Inflammatory macrophage treated with lipopolysaccharide for 1 hour (primary cell): ENCODE measurements at places on chromosomes 12 and 14.
A peak's percentile ranks its signal among the peaks of the same experiment; 100 is the strongest.

DNA sequence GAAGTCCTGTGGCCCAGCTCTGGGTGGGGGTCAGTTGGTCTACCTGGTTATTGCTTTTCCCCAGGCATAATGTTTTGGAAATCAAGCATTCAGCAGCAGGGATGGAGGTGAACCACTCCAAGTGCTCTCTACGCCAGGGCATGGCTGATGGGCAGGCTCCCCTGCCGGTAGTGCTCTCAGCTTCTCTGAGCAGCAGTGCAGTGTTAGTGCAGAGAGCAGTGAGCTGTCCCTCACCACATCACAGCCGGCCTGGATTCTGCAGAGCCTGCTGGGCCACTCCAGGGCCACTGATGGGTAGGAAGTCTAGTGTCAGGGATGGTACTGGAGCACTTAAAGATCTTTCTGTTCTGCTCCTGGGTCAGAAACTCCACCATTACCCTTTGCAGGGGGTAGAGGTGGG is 151.1 kb downstream of the CALM1 start:
- DNase-seq = no peak

GRCh38 chr12:114921781-114922180 is 237.8 kb upstream of the TBX3 start:
- DNase-seq = peak; percentile 19

DNA sequence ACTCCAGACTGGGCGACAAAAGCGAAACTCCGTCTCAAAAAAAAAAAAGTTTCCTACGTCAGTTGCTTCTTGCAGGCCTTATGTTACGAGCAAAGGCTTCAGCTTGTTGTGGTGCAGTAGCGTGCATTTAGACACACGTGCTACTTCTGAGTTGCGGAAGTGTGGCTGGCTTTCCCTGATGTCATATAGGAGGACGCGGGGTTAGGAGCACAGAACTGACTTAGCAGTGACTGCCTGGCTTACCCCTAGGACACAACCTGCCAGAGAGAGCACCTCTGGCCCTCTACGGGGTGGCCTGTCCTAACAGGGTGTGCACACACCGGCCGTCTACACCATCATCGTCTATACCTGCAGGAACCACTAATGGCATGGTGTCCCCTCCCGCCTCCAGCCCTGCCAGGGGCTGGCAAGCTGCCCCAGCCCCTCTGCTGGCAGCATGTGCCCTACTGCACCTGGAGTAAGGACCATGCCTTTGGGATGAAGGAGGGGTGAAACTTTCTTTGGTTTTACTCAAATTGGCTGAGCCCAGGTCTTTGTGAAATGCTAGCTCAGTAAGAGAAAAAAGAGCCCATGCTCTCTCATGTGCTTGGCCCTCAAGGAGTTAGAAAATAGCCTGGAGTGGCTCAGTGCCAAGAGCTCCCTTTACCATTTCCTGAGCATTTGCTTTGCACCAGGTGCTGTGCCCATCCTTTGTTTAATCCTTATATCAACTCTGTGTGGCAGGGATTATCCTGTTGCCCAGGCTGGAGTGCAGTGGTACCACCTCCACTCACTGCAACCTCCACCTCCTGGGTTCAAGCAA is 1.7 kb upstream of the GPR68 start:
- no peak for DNase-seq

- no peak for DNase-seq
These were observed 17.9 kb downstream of the CHFR start for GRCh38 chr12:132869551-132869950.

DNA sequence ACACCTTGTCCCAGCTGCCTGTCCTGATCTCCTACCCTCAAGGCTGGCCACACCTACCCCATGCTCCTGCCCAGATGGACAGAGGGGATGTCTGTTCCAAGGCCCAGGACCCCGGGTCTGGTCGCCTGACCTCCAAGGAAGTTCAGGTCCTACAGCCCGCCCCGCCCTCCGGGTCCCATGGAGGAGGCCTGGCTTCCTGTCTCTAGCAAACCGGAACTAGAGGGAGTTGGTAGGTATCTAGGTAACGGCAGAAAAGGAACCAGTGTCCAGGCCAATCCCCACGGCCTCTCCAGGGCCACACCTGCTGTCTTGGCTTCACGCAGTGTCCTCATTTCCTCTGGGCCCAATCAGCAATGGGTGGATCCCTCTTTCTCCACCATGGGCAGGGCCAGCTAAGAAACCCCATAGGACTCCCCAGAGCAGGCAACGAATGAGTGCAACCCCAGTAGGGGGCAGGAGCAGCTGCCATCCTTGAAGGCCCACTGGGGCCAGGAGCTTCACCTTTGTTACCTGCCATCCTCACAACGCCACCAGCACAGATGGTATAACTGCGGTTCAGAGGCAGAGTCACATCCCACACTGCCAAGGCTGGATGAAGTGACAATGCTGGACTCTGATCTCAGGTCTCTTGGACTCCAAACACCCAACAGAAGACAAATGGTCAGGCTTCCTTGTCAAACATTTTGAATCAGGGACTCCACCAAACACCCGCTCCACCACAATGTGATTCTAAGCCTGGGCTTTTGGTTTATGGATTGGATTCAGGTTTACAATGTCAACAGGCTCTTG is 25.1 kb upstream of the RPLP0 start:
- DNase-seq = no peak

GRCh38 chr12:121337416-121337815 is 14.8 kb downstream of the ANAPC5 start:
- no peak for DNase-seq

- DNase-seq = no peak
These were observed 72.6 kb downstream of the EPS8 start for GRCh38 chr12:15716581-15716980.

GRCh38 chr14:60977847-60978246 is 3.0 kb downstream of the TRMT5 start:
- DNase-seq = no peak

- no peak for DNase-seq
These were observed 129.7 kb upstream of the TMPO start for GRCh38 chr12:98385641-98386040.

DNA sequence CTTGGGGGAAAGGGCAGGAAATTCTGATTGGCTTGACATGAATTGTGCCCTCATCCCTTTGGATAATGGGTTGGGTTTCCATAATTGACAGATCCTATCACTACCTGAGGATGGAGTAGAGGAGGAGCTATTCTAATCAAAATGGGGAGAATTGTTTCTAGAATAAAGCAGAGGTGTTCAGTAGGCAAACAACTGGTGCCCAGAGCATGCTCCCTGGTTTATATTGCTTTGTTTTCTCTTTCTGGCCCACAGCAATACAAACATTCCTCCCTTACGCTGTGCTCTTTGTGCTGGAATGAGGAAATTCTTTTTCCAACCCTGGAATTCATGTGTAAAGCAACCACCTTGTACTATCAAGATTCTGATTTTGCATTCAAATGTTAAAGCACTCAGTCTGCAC is 147.4 kb downstream of the RASSF9 start:
- no peak for DNase-seq

- DNase-seq = no peak
These were observed 8.3 kb downstream of the ABHD4 start for GRCh38 chr14:22606380-22606779.

DNA sequence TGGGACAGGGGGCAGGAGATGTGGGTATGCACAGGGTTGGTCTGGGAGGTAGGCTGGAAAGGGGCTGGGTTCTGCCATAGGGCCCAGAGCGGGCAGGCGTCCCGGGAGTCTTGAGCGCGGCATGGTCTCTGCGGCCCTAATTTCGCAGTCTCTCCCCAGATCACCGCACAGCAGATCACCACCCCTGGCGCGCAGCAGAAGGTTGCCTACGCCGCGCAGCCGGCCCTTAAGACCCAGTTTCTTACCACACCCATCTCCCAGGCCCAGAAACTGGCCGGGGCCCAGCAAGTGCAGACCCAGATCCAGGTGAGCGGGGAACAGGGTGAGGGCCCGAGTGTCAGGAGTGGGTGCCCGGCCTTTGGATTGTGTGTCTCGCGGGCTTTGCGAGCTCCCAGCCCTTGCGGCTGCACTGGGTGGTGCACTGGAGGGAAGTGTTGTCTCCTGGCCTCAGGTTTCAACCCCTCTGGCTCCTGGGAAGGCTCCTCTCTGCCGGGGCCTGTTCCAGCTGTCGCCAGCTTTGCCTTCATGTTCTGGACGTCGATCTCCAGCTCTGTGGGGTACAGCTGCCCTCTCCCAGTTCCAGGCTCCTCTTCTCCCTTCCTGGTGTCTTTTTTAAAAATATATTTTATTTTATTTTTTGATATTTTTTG is 74.7 kb downstream of the DDX51 start:
- no peak for DNase-seq

- DNase-seq = no peak
These were observed 3.5 kb upstream of the OSBPL8 start for GRCh38 chr12:76563061-76563460.

DNA sequence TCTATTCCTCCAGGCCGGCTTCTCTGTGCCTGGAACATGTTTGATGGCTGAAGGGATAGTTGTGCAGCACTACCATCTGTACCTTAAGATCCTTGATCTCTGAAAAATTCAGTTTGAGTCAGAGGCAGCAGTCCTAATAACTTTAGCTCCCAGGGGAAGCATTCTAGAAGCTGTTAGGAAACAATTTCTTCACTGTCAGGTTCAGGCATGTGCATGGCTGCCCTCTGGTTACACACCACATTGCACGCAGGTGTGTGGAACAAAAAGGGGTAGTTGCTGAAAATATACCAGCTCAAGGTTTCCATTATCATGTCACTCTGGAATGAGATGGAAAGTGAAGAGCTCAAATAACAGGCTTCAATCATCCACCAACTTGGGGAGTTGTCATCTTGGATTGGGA is 80.1 kb downstream of the CHST11 start:
- no peak for DNase-seq

- no peak for DNase-seq
These were observed 11.8 kb upstream of the FBXO21 start for GRCh38 chr12:117202033-117202432.

DNA sequence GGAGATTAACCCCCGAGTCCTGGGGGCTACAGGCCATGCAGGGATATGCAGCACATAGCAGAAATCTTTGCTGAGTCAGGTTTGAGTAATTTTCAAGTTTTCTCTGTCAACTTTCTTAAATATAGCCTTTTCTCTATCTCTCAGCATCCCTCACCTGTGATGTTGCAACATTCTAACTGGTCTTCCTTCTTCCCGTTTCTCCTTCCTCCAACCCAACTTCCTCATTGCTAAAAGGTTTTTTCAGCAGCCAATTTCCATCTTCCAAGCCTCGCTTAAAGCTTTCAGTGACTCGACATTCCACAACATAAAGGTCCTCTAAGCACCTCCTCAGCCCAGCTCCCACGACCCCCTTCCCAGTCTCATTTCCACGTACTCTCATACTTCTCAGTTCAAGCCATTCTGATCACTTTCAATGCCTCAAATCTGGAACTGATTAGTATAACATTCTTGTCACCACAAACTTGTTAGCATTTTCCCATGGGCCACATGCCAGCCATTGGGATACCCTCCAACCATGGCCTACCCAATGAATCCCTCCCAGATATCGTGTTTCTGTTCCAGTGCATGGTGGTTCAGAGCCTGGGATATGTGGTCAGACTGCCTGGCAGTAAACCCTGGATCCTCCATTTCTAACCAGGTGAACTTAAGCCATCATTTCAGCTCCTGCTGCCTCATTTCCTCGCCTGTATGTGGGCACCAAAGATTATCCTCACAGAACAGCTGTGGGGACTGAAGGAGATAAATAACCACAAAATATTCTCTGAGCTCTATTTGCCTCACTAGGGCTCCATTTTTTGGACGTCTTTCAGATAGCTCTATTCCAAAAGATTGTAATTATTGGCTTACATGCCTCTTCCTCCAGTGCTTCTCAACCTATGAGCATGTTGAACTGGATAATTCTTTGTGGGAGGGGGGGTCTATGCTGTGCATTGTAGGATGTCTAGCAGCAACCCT is 65.8 kb downstream of the KCNK10 start:
- DNase-seq = no peak

GRCh38 chr12:45872446-45872845 is 117.9 kb downstream of the SCAF11 start:
- DNase-seq = no peak

DNA sequence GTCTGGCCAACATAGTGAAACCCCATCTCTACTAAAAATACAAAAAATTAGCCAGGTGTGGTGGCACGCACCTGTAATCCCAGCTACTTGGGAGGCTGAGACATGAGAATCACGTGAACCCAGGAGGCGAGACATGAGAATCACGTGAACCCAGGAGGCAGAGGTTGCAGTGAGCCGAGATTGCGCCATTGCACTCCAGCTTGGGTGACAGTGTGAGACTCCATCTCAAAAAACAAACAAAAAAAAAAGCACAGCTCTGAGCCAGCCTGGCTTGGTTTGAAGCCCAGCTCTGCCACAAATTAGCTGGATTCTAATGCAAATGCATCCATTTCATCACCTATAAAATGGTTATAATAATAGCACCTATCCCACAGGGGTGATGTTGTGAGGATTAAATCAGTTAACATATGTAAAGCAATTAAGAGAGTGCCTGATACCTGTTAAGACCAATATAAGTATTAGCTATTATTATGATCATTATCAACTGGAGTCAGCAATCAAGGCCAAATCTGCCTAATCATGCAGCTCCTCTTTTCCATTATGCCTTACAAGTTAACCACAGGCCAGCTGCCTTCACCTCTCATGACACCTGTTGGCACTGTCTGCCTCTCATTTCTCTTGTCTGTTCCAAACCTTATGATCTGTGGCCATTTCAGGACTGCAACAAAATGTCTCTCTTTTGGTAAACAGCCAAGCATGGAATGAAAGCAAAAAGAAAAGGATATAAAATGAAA is 2.1 kb downstream of the GNPTAB start:
- no peak for DNase-seq

- peak; percentile 46 for DNase-seq
These were observed 73.1 kb downstream of the ZFP36L1 start for GRCh38 chr14:68719634-68720384.

DNA sequence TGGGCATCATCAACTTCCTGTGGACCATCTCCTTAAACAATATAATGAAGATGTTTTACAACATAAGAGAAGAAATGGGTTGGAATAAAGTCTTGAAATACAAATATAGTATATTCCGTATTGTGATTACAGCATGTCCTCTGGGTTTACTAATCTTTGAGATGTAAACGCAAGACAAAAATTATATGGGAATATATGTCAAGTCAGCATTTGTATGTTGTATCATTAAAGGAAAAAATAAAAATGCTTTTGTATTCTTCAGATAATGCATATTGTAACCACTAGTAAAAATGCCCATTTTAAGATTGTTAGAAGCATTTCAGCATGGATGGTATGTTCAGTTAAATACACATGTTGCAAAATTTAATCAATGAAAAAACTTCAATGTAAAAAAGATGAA is 893.3 kb downstream of the FLRT2 start:
- no peak for DNase-seq

DNA sequence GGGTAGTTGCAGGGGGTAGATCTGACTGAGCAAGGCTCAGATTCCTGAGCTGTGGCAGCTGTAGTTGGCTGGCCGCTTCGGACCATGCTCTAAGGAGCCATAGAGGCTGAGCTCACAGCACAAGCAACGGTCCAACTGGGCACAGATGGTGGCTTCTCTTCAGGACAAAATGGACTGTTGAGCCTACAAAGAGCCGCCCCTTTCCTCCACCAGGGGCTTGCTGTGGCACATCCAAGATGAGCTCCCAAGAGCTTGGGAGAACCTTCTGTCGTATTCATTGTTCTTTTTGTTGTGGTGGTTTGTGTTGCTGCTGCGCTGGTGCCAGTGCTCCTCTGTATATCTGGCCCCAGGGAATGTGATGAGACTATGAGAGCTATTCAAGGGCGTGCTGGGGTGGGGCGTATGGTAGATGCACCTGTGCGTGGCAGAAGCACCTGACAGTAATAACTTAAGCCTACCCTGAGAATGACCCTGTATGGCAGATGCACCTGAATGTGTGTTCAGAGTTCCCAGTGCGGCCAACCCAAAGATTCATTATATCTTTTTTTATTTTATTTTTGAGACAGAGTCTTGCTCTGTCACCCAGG is 17.8 kb upstream of the LGALS3 start:
- DNase-seq = no peak
